ENCODE measurements at places on chromosomes 7 and 10.

DNA sequence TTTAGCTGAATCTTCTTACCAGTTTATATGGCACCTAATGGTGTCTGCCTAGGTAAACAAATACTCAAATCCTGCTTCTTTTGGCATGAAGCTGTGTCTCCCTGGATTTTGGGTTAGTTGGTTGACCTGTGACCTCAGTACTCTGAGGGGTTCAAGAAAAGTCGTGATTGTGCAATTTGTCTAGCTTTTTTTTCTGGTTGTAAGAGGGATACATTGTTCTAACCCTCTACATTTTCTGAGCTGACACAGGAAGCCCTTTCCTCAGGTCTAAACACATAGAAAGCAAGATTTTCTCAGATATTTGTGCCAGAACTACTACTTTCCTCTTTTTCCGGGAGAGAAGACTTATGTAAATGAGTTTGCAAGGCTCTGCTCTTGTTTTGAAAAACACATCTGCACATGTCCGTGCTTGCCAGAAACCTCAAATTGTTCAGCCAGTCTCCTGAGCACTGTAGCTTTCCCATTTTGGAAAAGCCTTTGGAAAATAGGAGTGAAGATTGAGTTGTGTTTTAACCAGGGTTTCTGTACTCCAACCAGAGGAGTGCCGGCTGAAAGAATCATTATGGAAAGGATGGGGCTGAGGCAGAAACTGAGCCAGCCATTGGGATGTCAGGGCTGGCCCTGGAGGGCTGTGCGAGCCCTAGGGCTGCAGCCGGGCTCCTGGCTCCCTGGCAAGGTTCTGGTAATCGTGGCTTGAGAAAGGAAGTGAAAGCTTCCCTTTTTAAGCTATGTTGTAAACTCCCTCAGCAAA lies 31.3 kb upstream of the CXCL12 start:
- DNase-seq, result no peak

DNA sequence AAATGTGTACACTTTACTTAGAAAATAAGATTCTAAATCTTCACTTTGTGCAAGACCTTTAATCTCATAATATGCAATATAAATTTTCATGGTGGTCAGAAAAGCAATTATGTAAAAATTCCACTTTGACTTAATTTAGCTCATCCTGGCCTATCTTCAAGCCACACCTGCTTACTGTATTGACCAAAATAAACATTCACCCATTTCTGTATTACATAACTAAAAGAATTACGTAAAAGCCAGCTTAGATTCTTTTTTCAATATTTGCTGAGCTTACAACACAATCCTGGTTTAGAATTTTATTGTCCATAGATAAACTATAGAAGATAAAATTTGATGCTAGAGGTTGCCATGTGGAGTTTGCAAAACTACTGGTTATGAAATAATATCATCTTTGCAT lies 172.9 kb upstream of the GRM3 start:
- no peak for DNase-seq

DNA sequence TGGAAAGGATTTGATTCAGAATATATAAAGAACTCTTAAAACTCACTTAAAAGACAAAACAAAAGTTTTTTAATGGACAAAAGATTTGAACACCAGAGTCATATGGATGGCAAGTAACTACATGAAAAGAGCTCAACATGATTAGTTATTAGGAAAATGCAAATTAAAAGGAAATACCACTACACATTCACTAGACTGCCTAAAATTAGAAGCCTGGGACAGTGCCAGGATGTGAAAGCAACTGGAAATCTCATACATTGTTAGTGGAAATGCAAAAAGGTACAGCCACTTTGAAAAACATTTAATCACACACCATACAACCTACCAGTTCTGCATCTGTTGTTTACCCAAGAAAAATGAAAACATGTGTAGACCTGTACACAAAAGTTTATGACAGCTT lies 48.8 kb downstream of the RALA start:
- DNase-seq, result no peak

- no peak for DNase-seq
Observed at GRCh38 chr10:12511651-12512050, 162.3 kb downstream of the CAMK1D start.
